ENCODE measurements at places on chromosomes 11 and 22. TPM values are rescaled to one million over a fixed set of nuclear protein-coding genes. Genes with fewer than 3 reads are reported as not detected.

The MN1 gene
- 4.0 TPM for total RNA-seq

The THYN1 gene
- total RNA-seq = 16.9 TPM

The NXPE1 gene
- not detected for total RNA-seq

The PNPLA5 gene
- not detected for total RNA-seq

The GNAZ gene
- total RNA-seq = 3.2 TPM

The CALCA gene
- total RNA-seq = not detected

The ACP2 gene
- total RNA-seq = 25.2 TPM

The AMOTL1 gene
- 7.5 TPM for total RNA-seq

The OR51B4 gene
- not detected for total RNA-seq

The RAB39A gene
- 0.66 TPM for total RNA-seq

The MPZL2 gene
- total RNA-seq = not detected

The PHLDA2 gene
- 149 TPM for total RNA-seq

The FBXO3 gene
- total RNA-seq = 26.2 TPM

The SMIM35 gene
- not detected for total RNA-seq

The ROBO4 gene
- not detected for total RNA-seq

The FOXRED2 gene
- total RNA-seq = 16.6 TPM

The SCGB1D2 gene
- total RNA-seq = not detected

The RIN1 gene
- total RNA-seq = 39.6 TPM

The TMEM191B gene
- 1.9 TPM for total RNA-seq

The CENPM gene
- total RNA-seq = 37.5 TPM

Measured in A549 treated with CORT108297 at 1 μM for 4 hours (cell line).